ENCODE measurements at places on chromosomes 3 and 15.

GRCh38 chr15:77032647-77033416, 37.9 kb downstream of the PSTPIP1 start:
- DNase-seq = peak; percentile 3

GRCh38 chr3:105228696-105229095, 138.0 kb upstream of the ALCAM start:
- DNase-seq = no peak

DNA sequence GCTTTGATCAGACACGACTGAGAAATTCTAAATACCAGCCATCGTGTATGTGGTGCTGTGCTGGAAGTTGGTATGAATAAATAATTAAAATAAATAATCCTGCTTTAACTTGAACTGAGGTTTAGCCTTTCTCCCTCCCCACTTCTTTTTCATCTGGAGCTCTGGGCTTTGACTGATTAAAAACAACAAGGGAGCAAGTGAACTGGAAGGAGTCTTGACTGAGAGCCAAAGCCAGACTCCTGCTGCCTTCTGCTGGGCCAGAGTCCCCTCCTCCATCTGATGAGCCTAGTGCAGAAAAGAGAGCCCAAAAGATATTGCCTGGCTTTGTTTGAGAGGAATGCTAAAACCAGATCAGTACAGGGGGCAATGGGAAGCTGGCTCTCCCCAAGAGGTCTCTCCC, 96.0 kb downstream of the CCNL1 start:
- DNase-seq = no peak

GRCh38 chr3:174884776-174885568, 25.8 kb downstream of the NAALADL2 start:
- DNase-seq = no peak

GRCh38 chr15:28920781-28921331, 35.1 kb downstream of the APBA2 start:
- DNase-seq = no peak

DNA sequence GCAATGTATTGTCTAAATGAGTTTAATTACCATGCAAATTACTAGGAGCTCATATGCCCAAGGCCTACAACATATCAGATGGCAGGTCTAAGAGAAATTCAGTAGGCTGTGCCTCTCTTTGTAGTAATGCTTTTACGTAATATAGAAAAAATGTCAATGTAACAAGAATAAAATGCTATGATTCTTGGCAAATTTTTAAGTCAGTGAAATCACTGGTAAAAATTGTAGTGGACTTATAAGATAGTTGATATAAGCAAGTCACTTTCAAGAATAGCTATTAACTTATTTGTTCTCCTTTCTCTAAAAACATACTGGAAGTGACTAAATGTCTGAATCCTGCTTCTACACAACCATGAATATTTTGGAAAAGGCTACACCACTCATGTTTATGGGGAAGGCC, 707.8 kb downstream of the TUSC7 start:
- no peak for DNase-seq

- no peak for DNase-seq
These were observed 145.4 kb downstream of the ERC2 start for GRCh38 chr3:56322862-56323261.

- no peak for DNase-seq
These were observed 76.0 kb downstream of the SLC12A8 start for GRCh38 chr3:125136515-125136914.

GRCh38 chr15:22931784-22932536, 48.2 kb downstream of the CYFIP1 start:
- no peak for DNase-seq

- DNase-seq = no peak
These were observed 38.5 kb upstream of the OSBPL11 start for GRCh38 chr3:125633767-125634166.

- no peak for DNase-seq
These were observed 142.4 kb upstream of the TLE3 start for GRCh38 chr15:70240082-70240481.

GRCh38 chr3:45939341-45939771, 3.9 kb upstream of the CXCR6 start:
- DNase-seq = no peak

- no peak for DNase-seq
These were observed 800.7 kb downstream of the NAALADL2 start for GRCh38 chr3:175659670-175660350.

DNA sequence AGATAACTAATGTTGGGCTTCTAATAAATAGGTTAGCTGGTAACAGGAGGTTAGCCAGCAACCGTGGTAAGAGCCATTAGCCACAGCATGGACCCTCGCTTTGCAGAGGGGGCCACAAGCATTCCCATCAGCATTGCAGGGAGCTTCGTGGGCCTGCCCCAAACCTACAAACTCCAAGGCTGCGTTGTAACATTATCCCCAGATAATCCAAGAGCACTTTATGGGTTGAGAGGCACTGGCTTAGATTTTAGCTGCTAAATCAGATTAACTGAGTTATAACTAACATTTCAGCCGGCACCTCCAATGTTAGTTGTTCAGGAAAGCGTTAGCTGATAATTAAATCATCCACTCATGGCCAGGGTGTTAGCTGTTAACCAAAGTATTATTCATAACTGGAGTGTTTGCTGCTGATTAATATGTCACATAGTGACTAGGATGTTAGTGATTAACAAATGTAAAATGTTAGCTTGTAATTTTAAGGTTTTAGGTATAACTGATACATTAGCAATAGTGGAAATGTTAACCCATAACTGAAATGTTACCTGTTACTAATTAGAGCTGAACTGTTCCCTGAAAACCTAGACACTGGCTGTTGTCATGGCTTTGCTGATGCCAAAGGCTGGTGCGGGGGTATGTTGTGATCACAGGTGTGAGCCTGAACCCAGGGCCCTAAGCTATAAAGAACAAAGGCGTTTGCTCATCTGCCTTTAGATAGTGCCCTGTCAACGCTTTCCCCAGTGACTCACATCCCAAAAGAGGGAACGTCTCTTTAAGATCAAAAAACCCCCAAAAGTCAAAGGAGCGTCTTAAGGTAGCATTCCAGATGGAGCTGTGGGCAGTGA, 56.2 kb downstream of the SLC6A6 start:
- DNase-seq = no peak

- no peak for DNase-seq
These were observed 19.5 kb downstream of the PRKCD start for GRCh38 chr3:53180305-53181023.

- no peak for DNase-seq
These were observed 437.7 kb downstream of the RAP2B start for GRCh38 chr3:153599685-153600084.

DNA sequence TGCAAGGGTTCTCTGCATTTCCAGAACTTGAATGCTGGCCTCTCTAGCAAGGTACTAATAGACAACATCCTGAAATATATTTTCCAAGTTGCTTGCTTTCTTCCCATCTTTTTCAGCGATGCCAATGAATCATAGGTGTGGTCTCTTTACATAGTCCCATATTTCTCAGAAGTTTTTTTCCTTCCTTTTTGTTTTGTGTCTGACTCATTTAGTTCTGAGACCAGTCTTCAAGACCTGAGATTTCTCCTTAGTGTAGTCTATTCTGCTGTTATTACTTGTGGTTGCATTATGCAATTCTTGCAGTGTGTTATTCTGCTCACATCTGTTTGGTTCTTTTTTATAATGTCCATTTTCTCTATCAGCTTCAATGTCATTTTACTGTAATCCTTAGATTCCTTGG, 1265.0 kb upstream of the ALCAM start:
- no peak for DNase-seq

- DNase-seq = no peak
These were observed 204.3 kb upstream of the STAC start for GRCh38 chr3:36175916-36176461.

DNA sequence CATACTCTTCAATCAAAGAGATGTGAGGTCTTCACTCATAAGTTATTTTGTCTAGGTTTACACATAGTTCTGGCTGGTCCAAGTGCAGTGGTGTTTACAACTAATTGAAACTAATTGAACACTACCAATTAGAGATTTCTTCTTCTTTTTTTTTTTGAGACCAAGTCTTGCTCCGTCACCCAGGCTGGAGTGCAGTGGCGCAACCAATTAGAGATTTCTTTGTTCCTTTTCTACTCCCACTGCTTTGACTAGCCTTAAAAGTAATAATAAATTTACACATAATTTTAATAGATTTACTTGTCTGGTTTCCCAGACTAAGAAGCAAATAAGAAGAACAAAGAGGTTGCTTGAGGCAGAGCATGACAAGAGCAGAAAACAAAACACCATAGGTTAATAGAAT, 6.7 kb upstream of the DENND6A start:
- DNase-seq = no peak

- no peak for DNase-seq
These were observed 68.6 kb downstream of the ITGB5 start for GRCh38 chr3:124818398-124819091.

DNA sequence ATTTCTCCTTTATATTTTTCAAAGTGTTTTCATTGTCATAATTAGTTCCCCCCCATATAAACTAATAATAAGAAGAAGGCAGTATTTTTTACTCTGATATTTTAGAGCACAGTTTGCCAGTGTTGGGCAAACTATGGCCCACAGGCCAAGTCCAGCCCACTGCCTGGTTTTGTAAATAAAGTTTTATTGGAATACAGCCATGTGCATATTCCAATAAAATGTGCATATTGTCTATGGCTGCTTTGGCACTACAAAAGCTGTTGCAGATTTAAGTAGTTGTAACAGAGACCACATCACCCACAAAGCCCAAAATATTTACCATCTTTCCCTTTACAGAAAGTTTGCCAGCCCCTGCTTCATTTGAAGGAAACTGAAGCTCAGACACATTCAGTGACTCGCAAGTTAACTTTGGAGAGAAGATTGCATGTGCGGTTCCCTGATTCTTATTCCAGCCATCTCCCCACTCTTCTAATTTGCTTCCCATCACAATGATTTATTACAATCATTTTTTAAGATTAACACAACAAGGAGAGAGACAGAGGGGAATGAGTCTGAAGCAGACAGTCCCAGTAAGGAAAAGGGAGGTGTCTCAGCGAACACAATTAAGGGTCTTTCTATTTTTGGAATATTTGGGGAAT, 48.9 kb downstream of the RFTN1 start:
- no peak for DNase-seq

GRCh38 chr3:136353461-136353860, 103.3 kb downstream of the PCCB start:
- no peak for DNase-seq

DNA sequence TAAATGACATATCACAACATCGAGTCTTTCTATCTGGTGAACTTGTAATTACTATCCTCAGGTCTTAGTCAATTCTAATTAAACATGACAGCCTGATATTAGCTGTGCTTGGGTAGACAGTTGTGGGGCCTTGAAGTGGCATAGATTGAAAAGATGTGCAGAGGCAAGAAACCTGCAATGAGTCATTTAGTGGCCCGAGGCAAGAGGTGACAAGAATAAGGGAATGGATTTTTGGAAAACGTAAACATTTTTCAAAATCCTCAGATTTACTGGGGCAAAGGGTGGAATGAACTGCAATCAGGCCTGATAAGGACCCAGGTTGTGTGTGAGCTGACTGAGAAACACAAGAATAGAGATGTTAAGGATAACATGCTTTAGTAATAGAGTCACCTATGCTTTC, 29.5 kb upstream of the ULK4 start:
- DNase-seq = no peak

DNA sequence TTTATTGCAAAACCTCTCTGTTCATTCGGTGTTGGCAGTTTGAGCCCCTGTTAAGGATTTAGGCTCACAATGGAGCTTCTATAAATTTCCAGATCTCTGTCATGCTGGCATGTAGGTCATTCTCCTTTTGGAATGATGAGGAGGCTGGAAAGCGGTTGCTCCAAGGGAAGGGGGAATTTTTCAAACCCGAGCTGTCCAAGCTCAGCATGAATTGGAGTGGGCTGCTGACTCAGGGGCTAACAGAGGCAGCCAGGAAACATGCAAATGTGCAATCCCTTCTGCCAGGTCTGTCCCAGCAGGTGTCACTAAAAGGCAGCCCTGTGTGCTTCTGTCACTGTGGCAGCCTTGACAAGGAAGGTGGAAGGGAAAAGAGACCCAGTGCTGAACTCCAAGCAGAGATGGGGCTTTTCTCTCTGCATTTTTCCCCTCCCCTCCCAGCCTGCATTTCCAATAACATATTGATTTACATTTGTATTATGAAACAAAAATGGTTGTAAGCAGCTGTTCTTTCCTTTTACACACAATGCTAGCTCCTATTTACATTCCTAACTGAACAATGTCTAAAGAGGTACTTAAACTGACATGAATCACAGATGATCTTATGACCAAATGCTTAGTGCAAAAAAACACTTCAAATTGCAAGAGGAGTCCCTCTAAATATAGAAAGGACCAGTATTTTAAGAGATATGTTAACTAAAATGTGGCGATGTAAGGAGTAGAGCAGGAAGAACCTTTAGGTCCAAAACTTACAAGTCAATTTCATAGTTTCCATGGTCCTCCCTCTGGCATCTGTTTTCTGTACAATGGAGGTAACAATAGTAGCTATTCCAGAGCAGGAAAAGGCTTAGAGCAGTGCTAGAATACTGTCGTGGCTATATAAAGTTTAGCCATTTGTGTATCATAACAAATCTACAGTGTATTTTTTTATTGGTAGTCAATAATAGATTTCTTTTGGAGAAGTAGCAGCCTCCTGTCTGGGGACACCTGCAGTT, 84.5 kb upstream of the ATP10A start:
- DNase-seq = no peak

- no peak for DNase-seq
These were observed 67.9 kb upstream of the MITF start for GRCh38 chr3:69671082-69671952.
